Ovary (tissue), 10 donors: ENCODE measurements at places on chromosomes 5 and 9. TPM values are rescaled to one million over a fixed set of nuclear protein-coding genes. Genes with fewer than 3 reads are reported as not detected.
A peak's percentile ranks its signal among the peaks of the same experiment; 100 is the strongest.

DNA sequence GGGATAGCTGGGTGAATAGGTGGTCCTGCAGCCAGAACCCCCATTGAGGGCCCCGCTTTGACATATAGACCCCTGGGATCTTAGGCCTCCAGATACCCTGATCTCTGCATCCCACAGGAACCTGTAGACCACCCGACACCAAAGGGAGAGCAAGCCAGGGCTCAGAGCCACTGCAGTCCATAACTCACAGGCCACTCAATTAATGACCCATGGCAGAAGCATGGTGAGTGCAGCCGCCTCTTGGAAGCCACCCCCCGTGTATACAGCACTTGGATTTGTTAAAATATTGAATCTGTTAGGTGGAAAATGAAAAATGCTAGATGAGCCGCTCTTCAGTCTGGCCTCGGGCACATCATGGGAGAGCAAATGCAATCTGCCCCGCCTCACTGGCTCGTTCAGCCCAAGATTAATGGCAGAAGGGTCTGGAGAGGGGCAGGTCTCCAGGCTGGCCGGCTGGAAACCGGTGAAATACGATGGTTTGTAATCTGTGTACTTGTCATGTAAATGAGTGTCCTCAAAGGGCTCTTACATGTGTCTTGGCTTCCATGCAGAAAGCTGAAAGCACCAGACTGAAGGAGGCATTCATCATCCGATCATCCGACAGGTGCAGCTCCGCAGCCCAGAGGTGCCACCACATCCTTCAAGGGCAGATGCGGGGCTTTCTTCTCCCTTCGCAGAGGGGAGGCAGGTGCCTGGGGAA, 111.3 kb downstream of the OLFM1 start:
- no peaks in the 10 kb centered on the region for H3K36me3 ChIP-seq
- DNase-seq, result no peak
- no peak overlapping the region for H3K4me3 ChIP-seq
- H3K27ac ChIP-seq, result no peak overlapping the region
- no peaks in the 10 kb centered on the region for H3K4me1 ChIP-seq
- no peaks in the 10 kb centered on the region for H3K27me3 ChIP-seq

- H3K4me1 ChIP-seq, result peaks cover 5% of the 10 kb centered on the region
- H3K36me3 ChIP-seq, result no peaks in the 10 kb centered on the region
- no peak overlapping the region for H3K4me3 ChIP-seq
- no peaks in the 10 kb centered on the region for H3K27me3 ChIP-seq
Measured at GRCh38 chr9:121815546-121816448, 164.4 kb downstream of the DAB2IP start.

C9 gene
- polyA plus RNA-seq, result not detected

DNA sequence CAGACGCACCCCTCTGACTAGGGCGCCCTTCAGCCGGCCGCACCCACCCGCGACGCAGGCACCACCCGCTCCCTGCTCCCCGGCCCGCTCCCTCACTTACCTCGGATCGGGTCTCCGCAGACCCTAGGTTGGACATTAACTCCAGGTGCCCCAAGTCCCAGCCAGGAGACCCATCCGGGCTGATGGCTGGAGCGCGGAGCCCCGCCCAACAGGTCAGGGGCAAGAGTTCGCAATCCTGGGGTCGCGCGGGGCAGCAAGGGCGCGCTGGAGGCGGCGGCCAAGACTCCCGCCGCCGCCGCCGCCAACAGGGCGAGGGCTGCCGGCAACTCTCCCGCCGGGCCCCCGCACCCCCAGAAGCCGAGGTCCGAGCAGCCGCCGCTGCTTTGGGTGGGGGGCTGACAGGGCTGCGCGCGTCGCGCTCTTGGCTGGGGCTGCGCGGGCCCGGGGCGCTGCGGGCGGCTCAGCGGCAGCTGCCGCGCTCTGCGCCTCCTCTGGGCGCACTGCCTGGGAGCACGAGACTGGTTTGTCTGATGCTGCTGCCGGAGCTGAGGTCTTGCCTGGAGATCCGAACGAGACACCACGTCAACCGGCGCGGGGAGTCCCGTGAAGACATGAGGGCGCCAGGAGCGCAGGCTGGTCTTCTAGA, at the start of gene GDNF:
TSS of gene GDNF (minus strand) at position 635 of the 646 bp plus-strand sequence. CDS start 5,245 bp downstream, outside the sequence.
- peak within 1 kb of the TSS; percentile 74 for H3K27ac ChIP-seq
- no peak for DNase-seq
- no peaks in the 10 kb centered on the region for H3K36me3 ChIP-seq
- H3K4me3 ChIP-seq, result peak within 1 kb of the TSS; percentile 39
- peaks cover 1% of the 10 kb centered on the region for H3K4me1 ChIP-seq
- no peaks in the 10 kb centered on the region for H3K27me3 ChIP-seq

DNA sequence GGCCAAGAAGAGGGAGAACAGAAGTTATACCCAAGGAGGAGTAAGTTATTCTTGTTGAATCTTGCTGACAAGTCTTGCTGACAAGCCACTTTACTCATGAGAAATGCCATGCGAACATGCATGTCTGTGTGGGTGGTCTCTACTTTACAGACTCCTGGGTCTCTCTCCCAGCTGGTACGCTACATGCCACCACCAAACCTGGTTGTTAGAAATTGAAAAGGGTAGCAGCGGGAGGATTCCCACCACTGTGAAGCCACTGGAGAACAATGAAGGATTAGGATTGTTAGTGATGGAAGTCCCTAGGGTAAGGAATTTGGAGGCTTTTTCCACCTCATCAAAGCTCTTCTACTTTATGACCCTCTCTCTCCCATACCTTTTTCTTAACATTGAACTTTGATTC, 53.6 kb upstream of the GABRB2 start:
- DNase-seq, result no peak
- no peak overlapping the region for H3K27ac ChIP-seq
- H3K36me3 ChIP-seq, result no peaks in the 10 kb centered on the region
- no peaks in the 10 kb centered on the region for H3K27me3 ChIP-seq
- H3K4me3 ChIP-seq, result no peak overlapping the region
- H3K4me1 ChIP-seq, result no peaks in the 10 kb centered on the region

GRCh38 chr9:116654059-116654355, 33.1 kb upstream of the TRIM32 start:
- no peak overlapping the region for H3K27ac ChIP-seq
- no peak overlapping the region for H3K4me3 ChIP-seq
- H3K36me3 ChIP-seq, result no peaks in the 10 kb centered on the region
- no peaks in the 10 kb centered on the region for H3K4me1 ChIP-seq

- no peak for DNase-seq
- no peaks in the 10 kb centered on the region for H3K27me3 ChIP-seq
- no peaks in the 10 kb centered on the region for H3K36me3 ChIP-seq
- no peak overlapping the region for H3K4me3 ChIP-seq
- H3K27ac ChIP-seq, result no peak overlapping the region
Measured at GRCh38 chr5:102589661-102590060, 90.9 kb upstream of the SLCO6A1 start.

IL13 gene
- not detected for polyA plus RNA-seq

- H3K27ac ChIP-seq, result no peak overlapping the region
- no peak overlapping the region for H3K4me3 ChIP-seq
- H3K4me1 ChIP-seq, result no peaks in the 10 kb centered on the region
- H3K36me3 ChIP-seq, result no peaks in the 10 kb centered on the region
- H3K27me3 ChIP-seq, result no peaks in the 10 kb centered on the region
- DNase-seq, result no peak
Measured at GRCh38 chr9:108093773-108094675, 604.5 kb upstream of the KLF4 start.

DNA sequence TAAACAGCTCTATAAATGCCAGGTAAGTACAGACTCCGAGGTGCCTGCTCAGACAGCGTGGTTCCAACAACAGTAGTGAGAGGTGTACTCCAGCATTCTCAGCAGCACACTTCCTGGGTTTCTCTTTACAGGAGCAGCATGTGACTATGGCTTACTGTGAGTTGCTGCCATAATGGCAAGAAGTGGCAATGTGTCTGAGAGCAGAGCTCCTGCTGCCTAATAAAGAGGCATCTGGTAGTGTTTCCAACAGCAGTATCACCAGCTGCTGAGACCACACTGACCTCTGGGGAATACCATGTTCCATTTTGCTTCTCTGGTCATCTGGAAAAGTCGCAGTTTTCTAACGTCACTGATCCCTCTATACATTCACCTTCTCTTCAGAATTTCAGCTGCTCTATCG, 398.2 kb downstream of the SLCO4C1 start:
- no peaks in the 10 kb centered on the region for H3K36me3 ChIP-seq
- no peak for DNase-seq
- H3K4me3 ChIP-seq, result no peak overlapping the region
- no peaks in the 10 kb centered on the region for H3K27me3 ChIP-seq

DNA sequence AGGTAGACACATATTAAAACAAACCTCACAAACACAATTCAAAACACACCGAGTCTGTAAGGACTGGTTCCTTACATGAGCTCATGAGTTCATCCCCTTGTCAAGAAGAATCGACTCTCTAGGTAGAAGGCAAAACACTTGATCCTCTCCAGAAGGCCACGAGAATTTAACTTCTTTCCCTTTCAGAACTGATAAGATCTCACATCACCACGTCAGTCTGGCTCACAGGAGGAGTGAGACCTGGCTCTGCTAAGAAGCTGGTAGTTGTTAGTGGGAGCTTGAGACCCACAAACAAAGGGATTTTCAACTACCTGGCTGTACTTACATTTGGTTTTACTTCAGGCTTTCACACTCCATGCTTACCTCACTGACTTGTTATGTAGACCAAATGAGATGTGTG, 459.2 kb downstream of the ARHGEF28 start:
- H3K36me3 ChIP-seq, result no peaks in the 10 kb centered on the region
- H3K27me3 ChIP-seq, result no peaks in the 10 kb centered on the region
- H3K4me1 ChIP-seq, result no peaks in the 10 kb centered on the region
- H3K27ac ChIP-seq, result no peak overlapping the region
- no peak overlapping the region for H3K4me3 ChIP-seq

DNA sequence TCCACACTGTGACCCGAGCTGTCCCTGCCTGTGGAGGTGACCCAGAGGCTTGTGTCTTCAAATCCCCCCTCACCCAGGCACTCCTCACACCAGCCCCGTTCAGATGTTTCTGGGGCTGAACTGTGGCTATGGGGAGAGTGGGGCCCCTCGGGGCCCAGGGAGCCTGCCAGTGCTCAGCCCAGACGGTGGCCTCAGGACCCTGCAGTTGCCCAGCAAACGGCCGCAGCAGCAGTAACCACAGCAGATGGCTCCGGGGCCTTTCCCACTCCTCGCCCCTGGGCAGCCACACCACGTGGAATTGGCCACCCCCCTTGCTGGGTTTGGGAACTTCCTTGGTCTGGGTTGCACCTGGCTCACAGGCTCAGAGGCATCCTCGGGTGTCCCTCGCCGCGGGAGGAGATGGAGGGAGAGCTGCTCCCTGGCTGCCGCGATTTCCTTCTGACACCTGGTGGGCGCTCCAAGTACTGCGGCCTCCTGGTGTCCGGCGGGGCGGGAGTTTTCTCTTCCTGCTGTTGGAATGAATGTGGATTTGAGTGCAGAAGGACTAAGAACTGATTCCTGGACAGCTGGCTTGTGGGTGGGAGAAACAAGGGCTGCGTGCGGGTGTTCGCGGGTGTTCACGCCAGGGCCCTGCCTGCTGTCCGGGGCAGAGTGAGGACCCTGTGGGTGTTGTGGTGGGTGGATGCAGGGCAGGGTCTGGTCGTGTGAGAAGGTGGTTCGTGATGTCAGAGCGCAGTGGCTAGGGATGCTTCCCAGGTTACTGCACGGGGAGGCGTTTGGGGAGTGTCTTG, 97.5 kb downstream of the COL5A1 start:
- no peaks in the 10 kb centered on the region for H3K36me3 ChIP-seq
- H3K27me3 ChIP-seq, result no peaks in the 10 kb centered on the region
- no peak overlapping the region for H3K4me3 ChIP-seq
- peak; percentile 86 for DNase-seq
